ENCODE measurements at places on chromosomes 6 and 20.

GRCh38 chr20:36802326-36803222 is 29.0 kb upstream of the DSN1 start:
- DNase-seq = no peak

DNA sequence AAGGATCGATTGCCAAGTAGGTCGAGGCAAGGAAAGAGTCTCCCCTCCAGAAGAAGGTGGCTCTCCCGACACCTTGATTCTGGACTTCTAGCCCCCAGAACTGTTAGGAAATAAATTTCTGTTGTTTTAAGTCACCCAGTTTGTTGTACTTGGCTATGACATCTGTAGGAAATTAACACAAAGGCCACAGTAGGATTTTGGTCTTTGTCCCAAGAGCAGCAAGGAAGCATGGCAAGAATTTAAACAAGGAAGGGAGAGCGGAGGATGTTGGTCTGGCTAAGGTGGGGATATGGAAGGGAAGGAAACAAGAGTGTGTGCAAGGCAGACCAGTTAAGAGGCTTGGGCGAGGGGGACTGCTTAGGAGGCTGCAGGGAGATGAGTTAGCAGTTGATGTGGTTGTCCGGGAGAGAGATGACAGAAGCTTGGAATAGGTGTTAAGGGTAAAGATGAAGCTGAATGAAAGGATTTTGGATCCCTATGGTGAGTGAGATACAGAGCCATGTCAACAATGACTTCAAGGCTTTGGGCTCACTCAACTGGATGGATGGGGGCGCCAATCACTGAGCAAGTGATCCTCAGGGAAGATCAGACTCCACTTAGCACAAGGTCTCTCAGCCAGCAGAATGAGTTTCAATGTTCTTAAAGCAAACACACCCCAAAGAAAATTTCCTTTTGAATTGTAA is 140.5 kb upstream of the ZNF217 start:
- no peak for DNase-seq

DNA sequence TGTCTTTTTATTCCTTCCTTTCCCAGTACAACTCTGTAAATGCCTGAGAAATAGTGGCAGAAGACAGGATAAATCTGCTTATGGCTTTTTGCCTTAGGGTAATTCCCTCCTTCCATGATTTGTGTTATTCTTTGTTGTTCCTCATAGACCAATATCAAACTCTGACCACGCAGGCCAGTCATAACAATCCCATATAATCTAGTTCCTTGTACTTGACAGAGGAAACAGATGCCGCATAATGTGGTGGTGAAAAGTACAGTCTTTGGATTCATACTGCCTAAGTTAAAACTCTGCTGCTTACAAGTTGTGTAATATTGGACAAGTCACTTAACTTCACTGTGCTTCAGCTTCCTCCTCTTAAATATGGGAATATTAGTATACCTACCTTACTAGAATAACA is 8.2 kb upstream of the BAG2 start:
- DNase-seq = no peak

DNA sequence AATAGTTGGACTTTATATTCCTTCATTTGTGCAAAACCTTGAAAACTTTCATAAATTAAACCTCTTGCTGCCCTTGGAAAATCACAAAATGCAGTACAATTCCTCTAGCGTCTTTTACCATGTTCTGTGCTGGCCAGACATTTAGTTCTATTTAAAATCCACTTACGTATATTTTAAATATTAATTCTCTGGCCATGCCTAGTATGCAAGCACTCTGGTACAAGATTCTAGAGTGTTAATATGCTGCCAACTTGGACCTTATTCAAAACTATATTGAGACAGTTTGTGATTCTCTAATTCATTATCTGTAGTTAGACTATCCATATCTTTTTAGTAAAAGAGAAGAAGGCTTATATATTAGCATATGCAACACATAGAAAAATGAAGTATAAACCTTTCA is 328.1 kb downstream of the ARHGAP18 start:
- no peak for DNase-seq

DNA sequence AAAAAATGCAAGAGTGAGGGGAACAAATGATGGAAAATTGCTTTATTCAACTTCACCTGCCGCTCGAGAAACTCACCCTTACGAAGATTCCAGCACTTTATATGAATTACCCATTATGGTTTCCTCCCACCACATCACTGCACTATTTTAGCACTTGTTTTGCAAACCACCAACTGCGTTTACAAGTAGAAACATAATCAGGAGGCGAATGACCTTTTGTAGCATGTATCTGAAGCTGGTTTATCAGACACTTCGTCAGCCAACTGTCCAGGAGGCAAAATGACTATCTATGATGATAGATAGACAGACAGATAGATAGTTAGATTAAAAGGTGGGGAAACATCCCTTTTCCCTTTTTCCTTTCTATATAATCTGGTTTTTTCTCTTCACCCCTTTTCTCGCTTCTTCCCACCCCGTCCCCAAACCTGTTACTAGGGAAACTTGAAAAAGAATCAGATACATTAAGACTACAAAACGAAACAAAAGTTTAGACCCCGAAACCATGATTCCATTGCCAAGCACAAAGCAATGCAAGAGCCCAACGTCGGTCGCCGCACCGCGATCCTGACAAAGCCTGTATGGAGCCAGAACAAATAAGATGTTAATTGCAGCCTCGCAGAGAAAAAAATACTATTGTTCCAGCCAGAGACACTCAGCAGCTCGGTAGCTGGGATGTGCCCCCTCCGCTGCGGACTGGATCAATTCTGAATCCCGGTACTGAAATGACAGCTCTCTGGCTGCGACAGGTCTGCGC is 933 bp upstream of the ADGRB3 start:
- DNase-seq = peak; percentile 9

GRCh38 chr6:48541649-48542048 is 430.7 kb upstream of the PTCHD4 start:
- no peak for DNase-seq

GRCh38 chr6:167564416-167565250 is 239.7 kb downstream of the TTLL2 start:
- no peak for DNase-seq

GRCh38 chr6:168355716-168356522 is 36.3 kb upstream of the DACT2 start:
- DNase-seq = peak; percentile 70

GRCh38 chr6:84445068-84445467 is 217.6 kb upstream of the CEP162 start:
- DNase-seq = no peak

DNA sequence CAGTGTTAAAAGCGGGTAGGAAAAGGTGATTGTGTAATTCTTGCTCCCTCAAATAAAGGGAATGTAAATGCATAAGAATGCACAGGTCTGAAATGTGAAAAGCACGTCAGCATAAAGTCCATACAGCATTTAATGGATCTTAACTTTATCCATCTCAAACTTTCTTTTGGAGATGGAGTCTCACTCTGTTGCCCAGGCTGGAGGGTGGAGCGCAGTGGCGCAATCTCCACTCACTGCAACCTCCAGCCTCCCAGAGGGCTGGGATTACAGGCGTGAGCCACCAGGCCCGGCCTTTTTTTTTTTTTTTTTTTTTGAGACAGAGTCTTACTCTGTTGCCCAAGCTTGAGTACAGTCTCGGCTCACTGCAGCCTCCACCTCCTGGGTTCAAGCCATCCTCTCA is 33.4 kb downstream of the RNASET2 start:
- DNase-seq = no peak

GRCh38 chr6:121925024-121925423 is 474.4 kb upstream of the HSF2 start:
- no peak for DNase-seq

All from body of pancreas (tissue), 4 donors.